MG63 (cell line): ENCODE measurements at places on chromosomes 2 and 18. TPM values are rescaled to one million over a fixed set of nuclear protein-coding genes. Genes with fewer than 3 reads are reported as not detected.

Gene ZBTB7C
- total RNA-seq: 0.10 TPM in 2 replicates

Gene SLC9A4
- not detected in 2 replicates for total RNA-seq

Gene TANC1
- 8.8 and 13.3 TPM in 2 replicates for total RNA-seq

Gene NEDD4L
- total RNA-seq: 16.2 and 28.8 TPM in 2 replicates

Gene TSGA10
- total RNA-seq: not detected in 2 replicates

Gene RGPD3
- 0.07 TPM in 2 replicates for total RNA-seq

Gene NLRC4
- not detected in 2 replicates for total RNA-seq

Gene CNTNAP5
- not detected in 2 replicates for total RNA-seq

Gene CLEC4F
- not detected in 2 replicates for total RNA-seq

Gene NT5C1B
- not detected in 2 replicates for total RNA-seq

Gene ATP6V1B1
- not detected in 2 replicates for total RNA-seq

Gene INHA
- not detected in 2 replicates for total RNA-seq

Gene STK39
- 28.1 and 34.2 TPM in 2 replicates for total RNA-seq
